ENCODE measurements at places on chromosomes 16 and 17. TPM values are rescaled to one million over a fixed set of nuclear protein-coding genes. Genes with fewer than 3 reads are reported as not detected.
A peak's percentile ranks its signal among the peaks of the same experiment; 100 is the strongest.

DNA sequence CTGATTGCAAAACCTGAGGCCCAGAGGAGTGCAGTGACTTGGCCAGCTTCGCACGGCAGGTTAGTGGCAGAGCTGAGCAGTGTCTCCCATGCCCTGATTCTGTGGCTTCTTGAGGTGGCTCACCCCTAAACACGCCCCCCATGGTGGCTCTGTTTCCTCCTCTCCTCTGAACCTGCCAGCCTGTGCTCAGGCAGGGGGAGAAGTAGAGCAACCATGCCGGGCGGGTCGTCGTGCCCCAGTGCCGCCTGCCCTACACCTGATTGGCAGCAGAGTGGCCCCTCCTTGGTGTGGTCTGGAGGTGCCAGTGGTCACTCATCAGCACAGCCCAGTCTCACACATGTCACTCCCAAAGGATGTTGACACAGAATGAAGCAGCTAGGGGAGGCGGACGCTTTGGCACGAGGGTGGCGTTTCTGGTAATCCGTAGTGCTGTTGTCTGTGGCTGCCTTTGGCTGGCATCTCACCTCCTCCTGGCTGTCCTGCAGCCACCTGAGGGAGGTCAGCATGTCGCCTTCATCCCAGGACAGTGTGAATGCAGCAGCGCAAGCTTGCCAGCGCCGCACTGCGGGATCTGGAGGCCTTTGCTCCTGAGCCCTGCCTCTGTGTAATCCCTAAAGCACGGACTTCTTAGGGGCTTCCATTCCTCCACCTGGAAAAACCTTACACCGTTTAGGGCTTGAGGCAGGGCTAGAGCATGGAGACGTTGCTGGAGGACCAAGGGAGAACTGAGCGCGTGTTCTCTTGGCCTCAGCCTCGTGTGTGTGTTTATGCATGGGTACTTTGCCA lies 294.7 kb downstream of the SEC14L1 start:
- peak; percentile 55 for DNase-seq

Gene KARS1
- 220 TPM for total RNA-seq

- DNase-seq, result no peak
Observed at GRCh38 chr17:6041246-6041645, 28.9 kb upstream of the WSCD1 start.

GRCh38 chr17:17088541-17089525 lies 46.6 kb downstream of the MPRIP start:
- peak; percentile 55 for DNase-seq

DNA sequence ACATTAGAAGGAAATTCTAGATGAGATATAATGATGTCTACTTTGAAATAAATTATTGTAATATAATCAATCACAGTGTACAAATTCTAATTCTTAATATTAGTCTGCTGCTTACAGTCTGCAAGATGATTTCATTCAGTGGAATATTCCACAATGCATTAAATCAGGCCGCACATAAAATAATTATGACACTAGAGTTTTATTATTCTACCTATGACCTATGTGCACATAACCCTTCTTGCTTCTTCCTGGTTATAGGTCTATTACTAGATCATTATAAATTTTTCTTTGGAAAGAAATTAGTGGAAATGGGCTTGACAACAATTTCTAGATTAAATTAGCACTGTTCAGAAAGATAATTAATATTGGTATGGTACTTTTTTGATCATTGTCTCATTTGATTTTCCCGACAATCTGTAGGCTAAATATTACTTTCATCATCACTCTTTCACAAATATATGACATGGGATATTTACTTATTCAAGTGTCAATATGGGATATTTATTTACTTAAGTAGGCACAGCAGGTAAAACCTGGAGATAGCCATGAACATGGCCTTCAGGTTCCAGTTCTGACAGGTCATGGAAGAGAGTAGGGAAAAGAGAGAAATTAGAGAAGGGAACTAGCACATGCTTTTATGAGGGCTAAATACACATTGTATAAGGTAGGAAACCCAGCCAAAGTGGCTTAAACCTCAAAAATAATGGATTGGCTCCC lies 476.4 kb downstream of the TOX3 start:
- DNase-seq, result no peak

DNA sequence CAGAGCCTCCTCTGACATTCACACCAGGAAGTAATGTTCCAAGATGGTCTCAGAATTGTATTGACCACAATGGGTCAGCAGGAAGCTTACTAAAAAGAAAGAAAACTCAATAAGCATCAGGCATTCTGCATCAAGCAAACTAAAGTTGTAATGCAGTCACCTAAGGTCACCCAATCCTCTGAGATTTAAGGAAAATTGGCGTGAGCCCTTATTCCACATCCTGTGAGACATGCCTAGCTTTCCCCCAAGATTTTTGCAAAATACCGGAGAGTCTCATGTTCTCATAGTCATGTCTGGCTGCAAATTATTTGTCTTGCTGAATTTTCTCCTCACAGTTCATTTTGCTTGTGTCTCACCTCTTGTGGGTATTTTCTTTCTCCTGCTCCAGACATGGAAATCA lies 417.1 kb upstream of the SOX9 start:
- no peak for DNase-seq

Gene OSGIN1
- 0.93 TPM for total RNA-seq

GRCh38 chr17:65362826-65363225 lies 198.6 kb downstream of the AXIN2 start:
- DNase-seq, result no peak

Gene NAGS
- total RNA-seq, result 0.76 TPM

Gene CES3
- 4.5 TPM for total RNA-seq

DNA sequence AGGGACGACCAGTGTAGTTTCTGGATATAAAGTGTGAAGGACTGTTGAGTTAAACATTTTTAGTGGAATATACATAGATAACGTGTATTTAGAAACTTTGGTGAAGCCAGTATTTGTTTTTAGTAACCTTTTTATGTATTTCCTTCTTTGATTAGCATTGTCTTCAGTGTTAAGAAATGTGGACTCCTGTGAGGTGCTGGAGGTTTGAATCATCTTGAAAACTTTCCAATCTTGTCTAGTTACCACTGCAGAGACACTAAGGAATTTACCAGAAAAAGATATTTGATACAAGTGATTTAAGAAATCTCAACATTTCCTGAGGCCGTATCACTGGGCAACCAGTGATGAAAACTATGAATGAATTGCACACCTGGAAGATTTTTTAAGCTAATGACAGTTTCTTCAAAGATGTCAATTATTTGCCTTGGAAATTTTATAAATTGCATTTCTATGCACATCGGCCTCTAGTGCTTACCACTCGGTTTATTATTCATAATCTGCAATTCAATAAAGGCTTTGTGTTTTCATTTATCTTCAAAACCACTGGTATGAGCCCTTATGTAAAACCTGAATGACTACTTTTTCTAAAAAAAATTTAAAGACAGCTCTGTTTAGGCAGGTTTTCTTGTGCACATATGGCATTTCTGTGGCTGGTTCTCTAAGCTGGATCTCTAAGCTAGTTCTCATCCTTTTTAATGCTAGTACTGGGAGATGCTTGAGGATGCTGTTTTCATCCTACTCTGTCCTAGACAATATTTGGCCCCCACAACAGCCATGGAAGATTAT lies 31.4 kb upstream of the ADCY7 start:
- DNase-seq, result no peak

GRCh38 chr17:78289802-78290363 lies 58.5 kb downstream of the TMEM235 start:
- peak; percentile 84 for DNase-seq

Gene ALDH3A1
- total RNA-seq, result 0.14 TPM

- DNase-seq, result no peak
Observed at GRCh38 chr17:8749616-8750015, 5.0 kb upstream of the CCDC42 start.
